ENCODE measurements at places on chromosomes 1 and 21. TPM values are rescaled to one million over a fixed set of nuclear protein-coding genes. Genes with fewer than 3 reads are reported as not detected.

DNA sequence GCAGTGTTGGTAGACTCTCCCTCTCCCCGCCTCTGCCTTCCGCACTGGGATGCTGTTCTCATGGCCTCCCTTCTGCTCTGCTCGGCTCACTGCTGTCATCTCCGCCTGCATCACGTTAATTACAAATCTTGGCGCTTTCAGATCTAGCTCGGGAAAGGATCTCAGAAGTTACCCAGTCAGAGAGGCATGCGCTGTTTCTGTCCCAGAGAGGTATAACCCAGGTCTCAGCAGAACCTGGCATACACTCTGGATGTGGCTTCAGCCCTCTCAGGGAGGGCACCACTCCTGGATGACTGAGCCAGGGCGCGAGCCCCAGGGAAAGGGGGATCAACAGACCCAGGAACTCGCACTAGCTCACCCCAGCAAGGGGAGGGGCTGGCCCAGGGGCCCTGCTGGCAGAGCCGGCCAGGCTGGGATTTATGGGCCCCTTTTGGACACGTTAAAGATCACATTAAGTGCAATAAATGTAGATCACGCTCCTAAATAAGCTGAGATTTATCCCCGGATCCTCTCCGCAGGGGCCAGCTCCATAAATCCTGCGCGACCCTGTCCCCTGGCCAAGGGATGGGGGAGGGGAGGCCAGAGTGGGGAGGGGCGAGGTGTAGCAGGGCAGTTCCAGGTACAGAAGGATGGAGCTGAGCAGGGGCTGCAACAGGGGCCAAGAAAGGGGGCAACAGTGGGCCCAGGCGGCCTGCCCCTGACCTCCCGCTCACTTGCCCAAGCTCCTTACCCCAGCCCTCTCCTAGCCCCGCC, 101.3 kb upstream of the ZBTB40 start:
- no peak for DNase-seq

DNA sequence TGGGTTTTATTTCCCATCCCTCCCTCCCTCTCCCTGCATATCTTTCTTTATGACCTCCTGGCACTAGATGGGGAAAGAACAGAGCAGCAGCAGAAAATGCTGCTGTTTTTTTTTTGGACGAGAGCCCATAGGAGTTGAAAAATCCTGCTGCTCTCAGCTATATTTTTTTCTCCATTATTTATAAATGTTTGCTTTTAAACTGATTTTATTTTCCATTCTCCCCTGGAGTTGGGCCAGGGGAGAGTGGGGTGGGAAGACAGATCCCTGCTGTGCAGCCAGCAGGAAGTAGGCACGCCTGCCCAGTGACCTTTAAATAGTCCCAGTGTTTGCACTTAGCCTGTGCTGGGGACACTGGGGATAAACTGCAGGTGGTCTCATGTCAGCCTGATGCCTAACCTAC, 17.4 kb downstream of the SFT2D2 start:
- no peak for DNase-seq

DNA sequence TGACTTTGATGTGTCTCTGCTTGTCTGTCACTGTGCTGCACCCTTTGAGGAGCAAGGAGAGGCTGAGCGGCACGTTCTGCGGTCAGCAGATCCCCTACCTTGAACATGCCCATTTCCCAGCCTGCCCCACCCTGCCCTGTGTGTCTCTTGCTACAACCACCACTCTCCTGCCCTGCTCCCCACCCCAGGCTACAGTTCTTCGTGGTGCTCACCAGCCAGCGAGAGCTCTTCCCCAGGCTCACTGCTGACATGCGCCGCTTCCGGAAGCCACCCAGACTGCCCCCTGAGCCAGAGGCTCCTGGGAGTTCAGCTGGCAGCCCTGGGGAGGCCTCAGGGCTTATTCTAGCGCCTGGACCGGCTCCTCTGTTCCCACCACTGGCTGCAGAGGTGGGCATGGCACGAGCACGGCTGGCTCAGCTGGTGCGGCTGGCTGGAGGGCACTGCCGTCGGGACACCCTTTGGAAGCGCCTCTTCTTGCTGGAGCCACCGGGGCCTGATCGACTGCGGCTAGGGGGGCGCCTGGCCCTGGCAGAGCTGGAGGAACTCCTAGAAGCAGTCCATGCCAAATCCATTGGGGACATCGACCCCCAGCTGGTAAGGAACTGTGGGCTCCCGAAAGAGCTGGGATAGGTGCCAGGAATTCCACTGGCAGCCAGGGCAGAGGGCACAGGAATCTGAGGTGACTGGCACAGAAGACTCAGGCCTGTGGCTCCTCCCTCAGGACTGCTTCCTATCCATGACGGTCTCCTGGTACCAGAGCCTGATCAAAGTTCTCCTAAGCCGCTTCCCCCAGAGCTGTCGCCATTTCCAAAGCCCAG, 5.6 kb downstream of the HYI start:
- peak; percentile 64 for DNase-seq

DNA sequence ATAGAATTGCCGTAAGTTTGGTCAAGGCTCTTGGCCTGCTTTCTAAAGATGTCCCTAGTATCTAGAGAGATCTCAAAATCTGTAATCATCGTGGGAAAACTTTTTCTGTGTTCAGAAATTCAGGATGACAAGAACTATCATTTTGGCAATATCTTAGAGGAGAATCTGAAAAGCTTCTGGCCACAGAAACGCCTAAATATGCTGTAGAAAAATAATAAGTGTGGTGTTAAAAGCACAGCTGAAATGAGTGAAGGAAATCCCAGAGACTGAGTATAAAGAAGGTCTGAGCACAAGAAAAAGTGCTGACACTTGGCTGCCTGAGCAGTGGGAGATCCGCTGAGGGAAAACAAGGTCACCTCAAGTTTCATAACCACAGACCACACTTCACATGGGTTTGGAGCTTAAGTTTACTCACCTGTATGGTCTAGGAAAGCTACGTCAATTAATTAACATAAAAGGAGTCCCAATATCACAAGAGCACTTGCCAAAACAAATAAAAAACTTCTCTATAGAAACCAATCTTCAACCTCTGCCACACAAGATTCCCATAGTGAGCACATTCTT, 235.2 kb upstream of the IRF2BP2 start:
- DNase-seq: no peak

GRCh38 chr1:94898491-94899385, 28.2 kb downstream of the CNN3 start:
- DNase-seq: no peak

GRCh38 chr1:165772739-165773138, 4.1 kb upstream of the TMCO1 start:
- no peak for DNase-seq

DNA sequence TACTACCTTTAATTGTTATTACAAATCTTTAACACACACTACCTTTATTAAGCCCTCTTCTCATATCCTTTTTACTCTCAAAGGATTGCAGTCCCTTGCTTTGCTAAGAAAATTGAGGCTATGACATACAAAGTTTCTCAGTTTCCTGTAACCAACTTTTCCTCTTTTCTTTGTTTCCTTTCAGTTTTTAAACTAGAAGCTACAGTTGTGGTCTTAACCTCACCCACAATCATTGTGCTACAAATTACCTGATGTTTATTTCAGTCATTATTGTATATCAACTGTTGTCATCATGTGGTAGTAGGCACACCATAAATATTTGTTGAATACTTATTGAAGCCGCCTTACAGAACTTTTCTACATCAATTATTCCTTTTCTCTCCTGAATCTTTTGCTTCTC, 51.8 kb downstream of the SLAMF6 start:
- no peak for DNase-seq

GRCh38 chr1:194056169-194056568, 869.8 kb upstream of the B3GALT2 start:
- DNase-seq: no peak

- DNase-seq: no peak
Measured at GRCh38 chr1:24074817-24075589, 36.9 kb downstream of the MYOM3 start.

Gene SPRR3
- total RNA-seq: not detected
